Stimulated activated CD8-positive, alpha-beta memory T cell treated with anti-CD3 and anti-CD28 coated beads, Interleukin-15, amount 100 ng/mL, for 48 hours (primary cell): ENCODE measurements at places on chromosomes 1 and 21.

- DNase-seq = no peak
Measured at GRCh38 chr1:153612755-153613331, at the start of gene S100A16. S100A16 (minus strand) TSS chr1:153613137; CDS start chr1:153608151, 4,986 bp downstream.

DNA sequence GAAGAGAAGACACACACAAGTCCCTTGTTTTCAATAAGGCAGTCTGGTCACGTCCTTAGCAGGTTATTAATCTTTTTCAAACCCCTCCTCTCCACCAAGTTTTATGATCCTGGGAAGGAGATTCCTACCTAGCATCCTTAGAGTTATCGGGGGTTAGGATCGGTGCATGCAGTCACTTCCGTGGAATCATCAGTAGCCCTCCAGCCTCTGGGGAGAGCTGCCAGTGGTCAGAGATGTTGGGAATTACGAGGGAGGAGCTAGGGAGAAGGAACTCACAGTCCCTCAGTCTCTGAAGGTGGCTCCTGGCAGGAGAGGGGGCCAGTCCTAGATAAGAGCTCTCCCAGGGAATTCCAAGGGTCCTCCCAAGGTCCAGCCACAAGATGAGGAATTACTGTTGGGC, 57.7 kb upstream of the ATP5PO start:
- no peak for DNase-seq

DNA sequence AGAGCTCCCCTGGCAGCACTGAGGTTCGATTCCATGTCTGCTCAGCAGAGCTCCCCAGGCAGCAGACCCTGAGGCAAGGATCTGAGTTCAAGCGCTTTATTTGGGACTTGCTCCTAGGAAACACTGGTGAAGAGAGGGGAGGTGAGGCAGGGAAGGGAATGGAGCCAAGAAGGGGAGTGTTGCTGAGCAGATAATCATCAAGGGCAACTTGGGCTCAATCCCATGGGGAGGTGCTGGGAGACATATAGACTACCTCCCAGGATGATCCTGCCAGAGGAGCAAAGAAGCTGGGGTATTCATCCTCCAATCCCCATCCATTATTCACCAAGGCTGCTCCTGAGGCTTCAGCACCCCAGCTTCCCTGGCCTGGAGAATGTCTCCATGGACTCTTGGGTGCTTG, 47.0 kb downstream of the GRIK3 start:
- no peak for DNase-seq

- DNase-seq = no peak
Measured at GRCh38 chr1:194570476-194570875, 1384.1 kb upstream of the B3GALT2 start.
